ENCODE measurements at places on chromosomes 1 and 21. TPM values are rescaled to one million over a fixed set of nuclear protein-coding genes. Genes with fewer than 3 reads are reported as not detected.

Gene CAMK2N1
- total RNA-seq: 10.2 TPM

Gene OR2T29
- not detected for total RNA-seq

Gene PTBP2
- 37.8 TPM for total RNA-seq

Gene AQP10
- not detected for total RNA-seq

Gene FLG
- not detected for total RNA-seq

- no peak for DNase-seq
Measured at GRCh38 chr21:33315946-33316710, 8.6 kb upstream of the IFNAR1 start.

- DNase-seq: peak; percentile 31
Measured at GRCh38 chr1:160189649-160190625, at the start of gene CASQ1. Gene CASQ1 (plus strand): TSS chr1:160190575. CDS start chr1:160190752, 177 bp downstream.

GRCh38 chr1:68868606-68869005 is 371.7 kb upstream of the DEPDC1 start:
- no peak for DNase-seq

- no peak for DNase-seq
Measured at GRCh38 chr1:90486134-90486824, 230.8 kb downstream of the BARHL2 start.

DNA sequence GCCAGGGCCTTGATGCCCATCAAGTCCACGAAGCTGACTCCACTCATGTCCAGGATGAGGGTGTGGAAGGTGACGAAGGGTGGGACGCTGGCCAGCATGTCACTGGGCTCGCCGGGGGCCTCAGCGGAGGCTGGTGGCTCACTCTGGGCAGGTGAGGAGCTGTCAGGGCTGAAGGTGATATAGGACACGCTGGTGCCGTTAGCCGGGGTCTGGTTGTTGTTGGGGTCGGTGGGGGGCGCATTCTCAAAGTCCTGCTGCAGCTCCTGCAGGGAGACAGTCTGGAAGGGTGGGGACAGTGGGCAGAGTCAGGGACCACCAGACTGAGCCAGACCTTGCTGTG is 21.7 kb downstream of the SLC26A9 start:
- DNase-seq: no peak

DNA sequence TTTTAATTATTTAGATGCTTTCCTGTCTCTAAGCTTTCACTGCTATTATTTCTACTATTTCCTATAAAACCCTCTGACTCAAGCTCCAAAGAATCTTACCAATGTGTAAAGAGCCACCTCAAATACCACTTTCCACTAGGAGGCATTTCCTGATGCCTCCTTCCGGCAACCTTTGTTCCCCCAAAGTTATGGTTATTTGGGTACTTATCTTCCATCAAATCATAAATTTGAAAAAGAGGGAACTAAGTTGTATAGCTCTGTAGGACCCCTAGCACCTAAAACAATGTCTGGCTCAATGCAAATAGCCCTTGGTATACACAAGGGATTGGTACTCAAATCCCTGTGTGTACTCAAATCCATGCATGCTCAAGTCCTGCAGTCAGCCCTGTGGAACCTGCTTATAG is 79.6 kb downstream of the NME7 start:
- peak; percentile 17 for DNase-seq

DNA sequence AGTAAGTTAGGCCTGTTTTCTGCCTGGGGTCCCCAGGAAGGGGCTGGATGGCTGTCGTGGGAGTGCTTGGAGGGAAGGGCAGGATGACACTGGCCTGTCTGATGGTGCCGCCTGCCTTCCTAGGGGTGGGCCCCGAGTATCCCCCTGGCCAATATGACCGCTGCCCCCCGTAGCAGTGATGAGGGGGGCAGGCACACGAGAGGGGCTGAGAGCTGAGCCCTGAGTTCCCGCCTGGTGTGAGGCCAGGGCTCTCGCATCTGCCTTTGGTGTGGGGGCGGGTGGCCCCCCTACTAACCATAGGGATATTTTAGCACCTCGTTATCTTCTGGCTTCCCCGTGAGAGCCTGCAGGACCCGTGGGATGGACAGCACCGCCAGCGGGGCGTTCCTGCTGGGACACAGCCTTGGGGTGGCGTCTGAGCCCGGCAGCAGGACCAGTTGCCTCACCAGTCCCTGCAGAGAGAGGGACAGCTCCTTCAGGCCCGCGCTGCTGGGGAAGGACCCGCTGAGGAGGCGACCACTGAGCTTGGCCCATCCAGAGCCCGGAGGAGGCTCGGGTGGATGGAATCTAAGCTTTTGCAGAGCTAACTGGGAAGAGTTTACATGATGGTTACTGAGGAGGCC is 10.4 kb downstream of the KRTAP10-1 start:
- no peak for DNase-seq

DNA sequence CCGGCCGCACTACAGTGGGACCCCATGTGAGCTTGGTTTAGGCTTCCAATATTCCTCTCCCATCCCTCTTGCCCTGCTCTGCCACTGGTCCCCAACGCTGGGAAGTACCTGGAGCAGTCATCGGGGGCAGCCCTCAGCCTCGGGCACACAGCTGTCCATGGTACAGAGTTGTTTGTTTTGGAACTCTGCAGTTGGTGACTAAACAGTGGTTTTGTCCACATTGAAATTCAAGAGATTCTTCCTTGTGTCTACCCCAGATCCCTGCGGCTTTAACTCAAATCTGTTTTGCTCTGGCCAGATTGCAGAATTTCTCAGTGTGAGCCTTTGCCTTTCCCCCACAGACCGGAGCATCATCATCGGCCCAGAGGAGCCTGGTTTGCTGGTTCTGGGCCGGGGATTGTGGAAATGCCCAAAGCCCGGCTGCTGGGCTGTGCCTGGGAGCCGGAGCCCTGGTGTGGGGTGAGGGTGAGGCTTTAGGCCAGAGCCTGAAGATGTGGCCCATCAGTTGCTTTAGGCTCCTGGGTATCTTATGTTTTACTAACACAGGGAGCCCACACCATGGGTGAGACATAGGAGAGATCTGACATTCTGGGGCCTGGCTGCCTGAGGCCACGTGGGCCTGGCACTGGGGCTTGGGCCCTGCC is 93.2 kb downstream of the ARHGEF10L start:
- peak; percentile 53 for DNase-seq

DNA sequence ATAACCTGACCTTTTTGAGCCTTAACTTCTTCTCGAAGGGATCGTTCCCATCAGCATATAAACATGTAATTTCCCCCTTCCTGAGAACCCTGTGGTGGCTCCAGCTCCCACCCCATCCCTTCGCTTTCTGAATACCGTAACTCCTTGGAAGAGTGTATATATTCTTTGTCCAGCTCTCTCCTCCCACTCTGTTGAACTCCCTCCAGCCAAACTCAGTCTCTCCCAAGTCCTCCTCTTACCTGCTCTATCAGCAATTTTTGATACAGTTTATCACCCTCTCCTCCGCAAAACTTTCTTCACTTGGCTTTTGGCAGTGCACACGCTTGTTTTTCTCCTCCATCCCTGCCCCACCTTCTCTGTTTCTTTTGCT is 109.9 kb upstream of the SLC25A33 start:
- no peak for DNase-seq

DNA sequence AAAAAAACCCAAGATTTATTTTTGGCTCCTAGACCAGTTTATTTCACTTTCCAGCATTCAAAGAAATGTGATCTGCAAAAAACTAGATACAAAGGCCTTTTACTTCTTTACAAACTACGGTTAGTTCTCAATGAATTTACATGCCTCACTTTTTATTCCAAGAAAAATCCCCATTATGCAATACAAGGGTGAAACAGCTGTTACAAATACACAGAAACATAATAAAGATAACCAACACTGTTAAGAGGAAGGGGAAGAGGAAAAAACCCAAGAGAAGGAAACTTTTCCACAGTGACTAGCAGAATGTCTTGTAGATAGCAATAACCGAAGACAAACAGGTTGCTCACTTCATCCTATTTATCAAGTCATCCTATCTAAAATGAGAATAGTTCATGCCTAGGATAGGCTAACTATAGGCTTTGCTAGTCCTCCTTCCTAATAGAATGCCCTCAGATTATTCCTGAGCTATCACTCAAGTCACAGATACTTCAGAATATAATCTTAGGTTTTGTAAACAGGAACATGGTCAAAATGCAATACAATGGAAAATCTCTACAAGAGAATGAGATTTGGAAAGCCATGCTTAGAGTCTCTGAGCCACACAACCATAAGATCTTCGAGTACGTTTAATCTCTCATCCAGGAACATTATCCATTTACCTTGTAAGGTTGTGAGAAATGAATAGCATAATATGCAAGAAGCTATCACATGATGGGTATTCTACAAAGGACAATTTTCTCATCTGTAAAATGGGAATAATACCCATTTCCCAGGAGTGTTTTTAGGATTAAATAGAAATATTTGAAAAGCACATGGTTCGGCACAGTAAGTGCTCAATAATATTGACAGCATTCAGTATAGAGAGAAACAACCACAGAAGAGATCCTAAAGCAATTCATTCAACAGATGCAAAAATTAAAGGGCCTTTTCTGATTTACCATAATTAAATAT is 5.4 kb downstream of the PNRC2 start:
- DNase-seq: peak; percentile 61

DNA sequence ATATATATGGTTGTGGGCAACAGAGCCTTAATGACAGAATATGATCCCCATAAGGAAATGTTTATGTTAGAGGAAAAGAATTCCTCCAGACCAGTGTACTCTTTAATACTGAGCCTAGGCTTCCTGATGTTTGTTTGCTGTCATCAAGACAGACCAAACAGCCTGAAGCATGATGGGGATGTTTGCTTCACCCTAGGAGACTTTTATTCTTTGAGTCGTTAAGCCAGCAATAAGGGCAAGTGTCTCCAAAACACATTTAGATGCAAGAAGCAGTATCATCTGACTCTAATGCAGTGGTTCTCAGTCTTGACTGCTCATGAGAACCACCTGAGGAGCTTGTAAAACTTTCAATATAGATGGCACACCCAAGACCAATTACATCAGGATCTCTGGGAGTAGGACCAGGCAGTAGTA is 33.1 kb downstream of the UBE2U start:
- DNase-seq: no peak

DNA sequence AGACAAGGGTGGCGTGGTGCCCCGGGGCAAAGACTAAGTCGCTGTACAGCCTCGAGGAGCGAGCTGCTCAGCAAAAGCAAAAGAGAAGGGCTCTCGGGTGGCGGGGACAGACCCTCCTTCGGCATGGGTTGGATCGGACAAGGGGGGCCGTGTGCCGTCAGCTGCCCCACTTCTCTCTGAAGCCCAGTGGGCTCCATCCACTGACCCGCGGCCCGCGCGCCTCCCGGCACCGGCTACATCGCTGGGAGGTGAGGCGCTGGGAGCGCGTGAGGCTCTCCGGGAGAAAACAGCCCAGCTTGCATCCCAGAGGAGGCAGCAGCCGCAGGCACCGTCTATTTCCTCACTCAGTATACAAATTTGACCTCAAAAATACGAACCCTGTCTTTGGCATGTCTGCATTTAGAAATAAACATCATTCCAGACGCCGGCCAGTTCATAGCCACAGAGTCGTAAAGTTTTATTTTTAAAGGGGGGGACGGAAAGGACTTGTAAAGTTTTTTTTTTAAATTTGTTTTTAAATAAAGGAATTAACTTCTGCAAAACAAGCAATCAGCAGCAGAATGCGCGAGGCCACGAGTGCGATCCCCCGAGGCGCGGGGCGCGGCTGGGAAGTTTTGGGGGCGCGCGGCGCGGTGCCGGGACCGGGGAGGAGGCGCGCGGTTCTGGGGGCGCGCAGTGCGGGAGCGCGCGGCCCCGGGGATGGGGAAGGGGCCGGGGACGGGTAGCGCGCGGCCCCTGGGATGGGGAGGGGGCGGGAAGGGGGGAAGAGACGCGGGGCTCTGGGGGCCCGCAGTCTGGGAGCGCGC is 689 bp upstream of the GPR137B start:
- peak; percentile 56 for DNase-seq

DNA sequence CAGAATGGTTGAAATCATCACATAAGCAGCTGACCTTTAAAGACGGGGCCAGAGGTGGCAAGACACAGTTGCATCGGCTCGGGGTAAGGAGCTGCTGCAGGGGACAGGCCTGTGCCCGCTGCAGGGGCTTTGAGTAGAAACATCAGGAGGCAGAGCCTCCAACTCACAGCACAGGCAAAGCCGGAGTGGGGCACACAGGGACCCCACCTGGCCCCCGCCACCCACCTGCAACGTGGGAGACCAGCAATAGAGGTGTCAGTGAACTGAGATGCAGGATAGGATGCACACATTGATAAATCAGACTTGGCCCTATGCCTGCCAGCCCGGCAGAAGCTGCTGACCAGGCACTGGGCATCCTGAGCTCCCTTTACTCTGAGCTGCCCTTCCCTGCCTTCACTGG is 257.2 kb downstream of the NPHP4 start:
- DNase-seq: no peak

DNA sequence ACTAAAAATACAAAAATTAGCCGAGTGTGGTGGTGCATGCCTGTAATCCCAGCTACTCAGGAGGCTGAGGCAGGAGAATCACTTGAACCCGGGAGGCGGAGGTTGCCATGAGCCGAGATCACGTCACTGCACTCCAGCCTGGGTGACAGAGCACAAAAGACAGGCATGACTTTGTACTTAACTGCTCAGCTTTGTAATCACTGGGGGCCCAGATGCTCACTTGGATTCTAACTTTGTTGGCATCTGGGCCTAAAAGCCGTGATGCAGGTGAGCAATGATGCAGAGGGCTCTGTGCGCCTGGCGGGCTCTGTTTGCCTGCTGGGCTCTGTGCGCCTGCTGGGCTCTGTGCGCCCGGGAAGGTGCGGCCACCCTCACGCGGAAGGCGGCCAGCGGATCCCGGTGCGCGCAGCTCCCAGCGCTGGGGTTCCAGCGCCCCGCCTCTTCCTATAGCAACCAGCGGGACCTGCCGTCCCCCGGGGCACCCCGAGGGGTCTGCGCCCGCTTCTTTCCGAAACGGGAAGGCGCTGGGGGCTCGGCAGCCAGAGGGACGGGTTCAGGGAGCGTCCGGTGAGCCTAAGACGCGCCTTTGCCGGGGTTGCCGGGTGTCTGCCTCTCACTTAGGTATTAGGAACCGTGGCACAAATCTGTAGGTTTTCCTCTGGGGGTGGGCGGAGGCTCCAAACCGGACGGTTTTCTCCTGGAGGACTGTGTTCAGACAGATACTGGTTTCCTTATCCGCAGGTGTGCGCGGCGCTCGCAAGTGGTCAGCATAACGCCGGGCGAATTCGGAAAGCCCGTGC is 31.7 kb downstream of the PRMT2 start:
- peak; percentile 16 for DNase-seq

DNA sequence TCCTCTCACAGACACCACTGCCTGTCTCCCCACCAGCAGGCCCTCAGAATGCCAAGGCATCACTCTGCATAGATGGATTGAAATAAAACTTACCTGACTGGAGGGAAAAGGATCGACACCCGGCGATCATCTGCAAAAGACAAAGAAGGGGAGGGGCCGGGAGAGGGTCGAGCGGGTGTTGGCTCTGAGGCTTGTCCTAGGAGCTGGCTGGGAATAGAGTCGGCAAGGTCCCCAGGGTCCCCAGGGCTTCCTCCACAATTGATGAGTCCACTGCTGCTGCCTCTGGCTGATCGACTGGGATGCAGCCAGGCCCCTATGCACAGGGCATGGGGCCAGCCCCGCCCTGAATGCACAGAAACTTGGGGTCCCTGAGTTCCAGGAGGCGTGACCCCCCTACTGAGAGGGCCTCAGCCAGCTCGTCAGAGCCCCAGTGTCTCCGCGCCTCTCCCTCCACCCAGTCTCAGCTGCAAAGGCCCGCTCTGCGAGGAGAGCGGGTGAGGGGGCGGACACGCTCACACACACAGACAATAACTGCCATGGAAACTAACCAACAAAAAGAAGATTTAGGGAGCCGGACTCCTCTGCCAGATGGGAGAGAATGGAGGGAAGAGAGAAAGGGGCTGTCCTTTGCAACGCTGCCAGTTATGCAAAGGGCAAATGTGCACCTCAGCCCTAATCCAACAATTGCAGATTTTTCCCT is at the start of gene KLHDC8A:
TSS of gene KLHDC8A (minus strand) at position 483 of the 700 bp plus-strand sequence. CDS start 13,318 bp downstream, outside the sequence.
- DNase-seq: no peak
